Activated CD4-positive, alpha-beta T cell treated with anti-CD3 and anti-CD28 coated beads, Interleukin-2, Interleukin-4, amounts not matched to agents 100 ng/mL and 50 ng/mL, durations not matched to agents 16 hours and 8 hours (primary cell): ENCODE measurements at places on chromosomes 16 and 17.

GRCh38 chr17:79065105-79065670, 9.4 kb upstream of the ENGASE start:
- DNase-seq, result peak; percentile 44

DNA sequence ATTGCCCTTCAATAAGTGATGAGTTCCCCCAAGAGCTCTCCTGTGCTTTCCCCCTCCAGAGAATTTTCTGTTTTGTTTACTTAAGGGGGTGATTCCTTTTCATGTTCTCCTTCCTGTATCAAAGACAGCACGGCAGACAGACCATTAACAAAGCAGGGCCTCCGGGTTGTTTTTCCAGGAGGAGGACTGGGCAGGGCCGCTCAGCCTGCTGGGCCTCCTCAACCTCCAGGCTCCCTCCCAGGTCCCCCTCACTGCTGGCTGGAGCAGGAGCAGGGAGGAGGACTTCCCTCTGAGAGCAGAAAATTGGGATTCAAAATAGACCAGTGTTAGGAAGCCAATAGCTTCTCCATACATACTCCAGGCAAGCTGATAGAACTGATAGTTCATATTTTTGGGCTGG, 20.4 kb downstream of the SDK2 start:
- no peak for DNase-seq

DNA sequence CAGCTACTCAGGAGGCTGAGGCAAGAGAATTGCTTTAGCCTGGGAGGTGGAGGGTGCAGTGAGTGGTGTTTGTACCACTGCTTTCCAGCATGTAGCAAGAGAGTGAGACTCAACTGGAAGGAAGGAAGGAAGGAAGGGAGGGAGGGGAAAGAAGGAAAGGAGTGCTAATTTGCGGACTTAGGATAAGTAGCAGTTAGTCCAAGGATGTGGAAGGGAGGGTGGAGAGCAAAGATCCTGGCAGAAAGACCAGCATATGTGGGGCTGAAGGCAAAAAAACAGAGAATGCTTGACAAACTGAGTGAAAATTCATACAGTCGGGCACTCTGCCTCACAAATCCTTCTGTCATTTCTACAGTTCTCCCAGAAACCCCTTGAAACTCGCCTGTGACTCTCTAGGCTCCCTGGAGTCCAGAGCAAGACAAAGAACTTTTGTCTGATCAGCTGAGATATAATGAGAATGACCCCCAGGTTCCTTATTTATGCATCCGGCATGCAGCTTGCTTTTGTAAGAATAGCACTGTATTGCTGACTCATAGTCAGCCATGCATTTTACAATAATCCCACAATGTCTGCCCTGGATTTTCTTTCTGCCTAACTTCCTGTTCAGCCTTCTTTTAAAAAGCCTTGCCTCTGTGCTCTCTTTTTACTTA, 31.5 kb downstream of the CDK5RAP3 start:
- DNase-seq, result no peak

GRCh38 chr17:21390294-21390693, 14.1 kb downstream of the KCNJ12 start:
- DNase-seq, result no peak

- no peak for DNase-seq
Observed at GRCh38 chr16:78209951-78210661, 110.7 kb downstream of the WWOX start.
